ENCODE measurements at places on chromosomes 1 and 21.
A peak's percentile ranks its signal among the peaks of the same experiment; 100 is the strongest.

DNA sequence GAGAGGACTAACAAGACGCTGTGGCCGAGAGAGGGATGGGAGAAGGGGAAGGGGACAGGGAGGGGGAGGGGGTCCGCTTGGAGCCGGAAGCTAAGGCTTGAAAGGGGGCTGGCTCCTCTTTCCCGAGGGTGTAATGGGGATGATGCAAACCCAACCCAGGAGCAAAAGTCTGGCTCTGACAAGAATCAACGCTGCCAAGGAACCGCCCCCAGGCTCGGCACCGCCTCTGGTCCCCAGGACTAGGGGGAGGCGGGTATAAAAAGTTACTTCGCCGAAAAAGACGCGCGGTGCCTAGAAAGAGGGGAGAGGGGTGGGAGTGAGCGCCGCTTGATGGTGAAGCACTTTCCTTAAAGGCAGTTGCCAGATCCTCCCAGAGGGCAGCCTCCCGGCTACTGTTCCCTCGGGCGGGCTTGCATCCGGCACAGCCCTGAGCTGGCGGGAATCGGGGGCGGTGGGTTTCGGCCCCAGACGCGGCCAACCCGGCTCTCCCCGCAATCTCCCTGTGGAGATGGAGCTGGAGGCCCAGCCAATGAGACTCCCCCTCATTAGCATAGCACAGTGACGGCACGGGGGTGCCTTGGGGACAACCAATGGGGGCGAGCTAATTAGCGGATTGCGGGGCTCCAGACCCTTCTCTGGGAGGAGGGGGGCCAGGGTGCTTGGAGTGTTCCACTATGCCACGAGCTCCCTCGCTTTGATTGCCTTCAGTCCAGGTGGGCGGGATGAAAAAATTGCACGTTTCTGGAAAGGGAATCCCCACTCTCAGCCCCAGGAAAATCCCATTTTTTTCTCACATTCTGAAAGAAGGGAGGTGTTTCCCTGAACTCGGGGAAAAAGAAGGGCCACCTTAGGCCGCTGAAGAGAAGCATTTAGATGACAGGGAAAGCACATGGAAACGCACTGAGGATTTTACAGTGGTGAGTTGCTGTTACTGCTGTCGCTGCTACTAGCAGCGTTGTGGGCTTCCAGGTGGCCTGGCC is at the start of gene KCNT2:
TSS of gene KCNT2 (minus strand) at position 51 of the 980 bp plus-strand sequence. CDS start 131 bp downstream, outside the sequence.
- no peak within 1 kb of the TSS for H3K4me3 ChIP-seq
- no peaks in the 10 kb centered on the region for H3K4me1 ChIP-seq
- no peaks in the 10 kb centered on the region for H3K27me3 ChIP-seq
- H3K36me3 ChIP-seq = no peaks in the 10 kb centered on the region
- no peak within 1 kb of the TSS for H3K27ac ChIP-seq

- no peak overlapping the region for H3K4me3 ChIP-seq
- no peaks in the 10 kb centered on the region for H3K4me1 ChIP-seq
- H3K27ac ChIP-seq = no peak overlapping the region
- no peaks in the 10 kb centered on the region for H3K27me3 ChIP-seq
- no peak for DNase-seq
- H3K36me3 ChIP-seq = no peaks in the 10 kb centered on the region
Measured at GRCh38 chr1:29962831-29963247, 726.5 kb downstream of the PTPRU start.

- H3K4me3 ChIP-seq = peak overlapping the region; percentile 71
- peaks cover 34% of the 10 kb centered on the region for H3K4me1 ChIP-seq
- H3K27me3 ChIP-seq = no peaks in the 10 kb centered on the region
- DNase-seq = no peak
- no peaks in the 10 kb centered on the region for H3K36me3 ChIP-seq
Measured at GRCh38 chr21:43719748-43720538, 1.0 kb downstream of the PDXK start.

- no peaks in the 10 kb centered on the region for H3K27me3 ChIP-seq
- no peak overlapping the region for H3K4me3 ChIP-seq
- H3K4me1 ChIP-seq = no peaks in the 10 kb centered on the region
- H3K36me3 ChIP-seq = no peaks in the 10 kb centered on the region
- no peak overlapping the region for H3K27ac ChIP-seq
Measured at GRCh38 chr1:21663248-21663950, 5.8 kb downstream of the RAP1GAP start.

- no peak overlapping the region for H3K27ac ChIP-seq
- H3K4me3 ChIP-seq = no peak overlapping the region
- no peaks in the 10 kb centered on the region for H3K4me1 ChIP-seq
- no peak for DNase-seq
- no peaks in the 10 kb centered on the region for H3K36me3 ChIP-seq
- no peaks in the 10 kb centered on the region for H3K27me3 ChIP-seq
Measured at GRCh38 chr1:248849152-248849551, 9.7 kb downstream of the ZNF692 start.

- H3K4me1 ChIP-seq = peaks cover 7% of the 10 kb centered on the region
- DNase-seq = no peak
- no peak overlapping the region for H3K4me3 ChIP-seq
- H3K36me3 ChIP-seq = no peaks in the 10 kb centered on the region
Measured at GRCh38 chr21:34554227-34554626, 42.2 kb upstream of the KCNE1 start.

- H3K4me3 ChIP-seq = no peak overlapping the region
- DNase-seq = no peak
Measured at GRCh38 chr1:232621050-232621449, 8.9 kb downstream of the SIPA1L2 start.

DNA sequence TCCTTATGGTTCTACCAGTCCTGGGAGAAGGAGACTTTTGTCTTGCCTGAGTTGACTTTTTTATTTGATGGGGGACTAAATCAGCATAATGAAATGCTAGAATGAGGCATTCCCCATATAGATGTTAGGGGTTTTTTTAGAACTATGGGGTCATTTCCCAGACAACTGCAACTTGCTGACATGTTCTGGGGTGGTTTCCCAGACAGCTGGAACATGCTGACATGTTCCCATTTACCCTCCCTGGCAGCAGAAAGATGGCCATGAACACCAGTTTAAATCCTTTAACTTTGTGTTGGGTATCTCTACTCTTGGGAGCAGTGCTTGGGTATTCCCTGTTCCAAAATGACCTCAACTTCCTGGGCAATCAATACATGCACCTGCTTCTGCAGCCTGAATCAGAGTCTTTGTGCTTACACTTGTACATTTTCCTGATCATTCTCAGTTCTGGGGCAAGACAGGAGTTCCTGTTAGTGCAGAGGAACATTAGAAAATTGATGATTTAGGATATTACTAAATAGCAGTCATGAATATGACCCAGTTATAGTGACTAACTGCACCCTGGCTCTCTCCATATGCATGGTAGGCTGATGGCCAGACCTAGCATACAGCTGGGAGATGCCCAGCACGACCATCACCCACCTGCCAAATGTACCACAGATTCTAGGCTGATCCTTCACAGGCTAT is 75.4 kb upstream of the CD5L start:
- no peaks in the 10 kb centered on the region for H3K36me3 ChIP-seq
- no peak overlapping the region for H3K4me3 ChIP-seq
- H3K27ac ChIP-seq = no peak overlapping the region
- DNase-seq = no peak

- no peaks in the 10 kb centered on the region for H3K27me3 ChIP-seq
- no peak for DNase-seq
- H3K27ac ChIP-seq = no peak overlapping the region
Measured at GRCh38 chr1:14519976-14520375, 78.5 kb upstream of the KAZN start.

DNA sequence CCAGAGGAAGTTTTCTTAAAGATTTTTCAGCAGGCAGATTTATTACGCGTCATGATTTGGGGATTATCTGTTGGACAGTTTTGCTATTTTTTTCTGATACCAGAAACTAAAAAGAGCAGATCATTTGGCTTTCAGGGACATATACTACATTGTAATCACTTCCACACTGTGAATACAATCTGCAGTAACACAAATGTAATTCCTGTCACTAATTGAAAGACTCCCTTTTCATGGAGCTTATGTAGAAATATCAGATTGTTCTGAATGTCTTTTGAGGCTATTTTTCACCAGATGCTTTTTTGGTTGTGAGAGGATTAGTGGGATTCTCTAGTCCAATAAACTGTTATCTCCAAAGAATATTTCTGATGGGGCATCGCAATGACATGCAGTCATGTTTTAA is 464.2 kb downstream of the DISC1 start:
- peaks cover 64% of the 10 kb centered on the region for H3K27me3 ChIP-seq
- no peak overlapping the region for H3K4me3 ChIP-seq
- no peaks in the 10 kb centered on the region for H3K36me3 ChIP-seq
- DNase-seq = no peak

DNA sequence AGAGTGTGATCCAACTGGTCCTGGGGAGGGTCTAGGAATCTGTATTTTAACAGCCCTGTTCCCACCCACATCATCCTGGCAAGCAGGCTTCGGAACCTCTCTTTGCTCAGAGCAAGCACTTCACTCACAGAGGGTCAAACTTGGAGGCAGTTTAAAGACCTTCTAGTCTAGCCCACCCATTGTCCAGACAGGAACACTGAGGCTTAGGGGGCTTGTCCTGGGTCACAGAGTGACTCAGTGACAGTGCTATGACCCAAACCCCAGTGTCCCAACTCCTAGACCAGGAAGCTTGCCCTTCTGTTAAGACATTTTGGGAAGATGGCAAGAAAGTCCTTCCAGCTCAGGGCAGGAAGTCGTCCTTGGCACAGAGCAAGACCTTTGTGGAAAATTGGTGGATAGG is 36.5 kb downstream of the FBXO2 start:
- H3K27ac ChIP-seq = no peak overlapping the region
- no peaks in the 10 kb centered on the region for H3K36me3 ChIP-seq
- no peak for DNase-seq
- no peak overlapping the region for H3K4me3 ChIP-seq
- no peaks in the 10 kb centered on the region for H3K4me1 ChIP-seq

DNA sequence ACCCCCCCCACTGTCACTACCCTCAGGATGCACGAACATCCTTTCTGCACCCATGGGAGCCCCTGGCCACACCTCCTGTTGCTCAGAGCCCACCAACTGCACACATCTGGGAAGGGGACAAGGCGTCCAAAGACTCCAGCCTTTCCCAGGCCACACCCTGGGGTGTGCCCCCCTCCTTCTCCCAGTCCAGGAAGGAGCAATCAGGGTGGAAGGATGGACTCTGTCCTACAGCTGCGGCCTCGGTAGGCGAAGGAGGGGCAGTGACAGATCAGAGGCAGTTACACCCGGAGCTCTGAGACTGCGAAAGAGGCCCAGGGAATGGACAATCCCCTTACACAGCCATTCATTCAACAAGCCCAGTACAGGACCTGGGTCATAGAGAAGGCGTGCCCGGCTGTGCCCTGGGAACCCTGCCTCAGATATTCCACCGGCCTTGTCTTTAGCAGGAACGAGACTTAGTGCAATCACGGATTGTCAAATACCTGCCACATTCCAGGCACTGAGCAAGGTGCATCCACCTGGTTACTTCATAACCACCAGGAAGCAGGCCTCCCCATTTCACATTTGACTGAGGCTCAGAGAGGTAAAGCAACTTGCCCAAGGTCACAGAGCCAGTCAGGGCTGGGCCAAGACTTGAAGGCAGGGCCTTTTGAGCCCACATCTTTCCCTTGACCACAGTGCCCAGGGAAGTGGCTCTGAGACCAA is 9.4 kb downstream of the HSPG2 start:
- H3K4me1 ChIP-seq = peaks cover 26% of the 10 kb centered on the region
- DNase-seq = no peak
- H3K36me3 ChIP-seq = no peaks in the 10 kb centered on the region

DNA sequence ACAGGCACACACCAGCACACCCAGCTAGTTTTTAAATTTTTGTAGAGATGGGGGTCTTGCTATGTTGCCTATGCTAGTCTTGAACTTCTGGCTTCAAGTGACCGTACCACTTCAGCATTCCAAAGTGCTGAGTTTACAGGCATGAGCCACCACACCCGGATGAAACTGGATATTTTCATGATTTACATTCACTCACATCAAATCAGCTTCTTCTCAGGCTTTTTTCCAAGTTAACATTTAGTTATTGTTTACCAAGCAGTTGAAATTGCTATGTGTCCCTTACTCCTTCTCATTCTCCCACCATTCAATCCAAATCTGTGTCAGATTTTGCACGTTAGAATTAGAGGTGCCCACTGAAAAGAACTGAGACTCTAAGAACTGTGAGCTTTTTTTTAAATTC is 18.4 kb downstream of the RIT1 start:
- H3K27me3 ChIP-seq = no peaks in the 10 kb centered on the region
- peak overlapping the region; percentile 90 for H3K27ac ChIP-seq
- peaks cover 24% of the 10 kb centered on the region for H3K4me1 ChIP-seq
- peak overlapping the region; percentile 11 for H3K4me3 ChIP-seq
- DNase-seq = peak; percentile 81

GRCh38 chr1:65581119-65581518 is 160.7 kb downstream of the LEPR start:
- H3K27me3 ChIP-seq = no peaks in the 10 kb centered on the region
- H3K4me1 ChIP-seq = no peaks in the 10 kb centered on the region
- H3K36me3 ChIP-seq = no peaks in the 10 kb centered on the region
- no peak overlapping the region for H3K27ac ChIP-seq
- no peak overlapping the region for H3K4me3 ChIP-seq

- peaks cover 7% of the 10 kb centered on the region for H3K27me3 ChIP-seq
- no peak overlapping the region for H3K4me3 ChIP-seq
Measured at GRCh38 chr21:40729761-40730425, 117.1 kb downstream of the DSCAM start.

DNA sequence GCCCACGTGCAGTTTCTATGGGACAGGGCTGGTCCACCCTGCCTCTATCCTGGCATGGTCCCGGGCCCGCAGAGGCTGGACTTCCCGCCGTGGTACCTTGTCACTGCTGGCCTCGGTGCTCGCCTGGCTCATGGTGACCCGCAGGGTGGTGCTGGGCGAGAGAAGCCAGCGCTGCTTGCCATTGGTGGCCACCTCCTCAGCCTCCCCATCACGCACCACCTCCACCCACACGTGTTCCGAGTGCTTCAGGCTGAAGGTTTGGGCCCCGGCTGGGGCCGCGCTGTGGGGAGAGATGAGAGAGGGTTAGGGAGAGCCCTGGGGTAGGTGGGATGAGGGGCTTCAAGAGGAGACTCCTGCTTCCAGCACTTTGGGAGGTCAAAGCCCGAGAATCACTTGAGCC is 14.5 kb downstream of the PADI2 start:
- no peak overlapping the region for H3K27ac ChIP-seq
- no peak overlapping the region for H3K4me3 ChIP-seq
- H3K36me3 ChIP-seq = no peaks in the 10 kb centered on the region
- no peak for DNase-seq
- H3K27me3 ChIP-seq = no peaks in the 10 kb centered on the region

DNA sequence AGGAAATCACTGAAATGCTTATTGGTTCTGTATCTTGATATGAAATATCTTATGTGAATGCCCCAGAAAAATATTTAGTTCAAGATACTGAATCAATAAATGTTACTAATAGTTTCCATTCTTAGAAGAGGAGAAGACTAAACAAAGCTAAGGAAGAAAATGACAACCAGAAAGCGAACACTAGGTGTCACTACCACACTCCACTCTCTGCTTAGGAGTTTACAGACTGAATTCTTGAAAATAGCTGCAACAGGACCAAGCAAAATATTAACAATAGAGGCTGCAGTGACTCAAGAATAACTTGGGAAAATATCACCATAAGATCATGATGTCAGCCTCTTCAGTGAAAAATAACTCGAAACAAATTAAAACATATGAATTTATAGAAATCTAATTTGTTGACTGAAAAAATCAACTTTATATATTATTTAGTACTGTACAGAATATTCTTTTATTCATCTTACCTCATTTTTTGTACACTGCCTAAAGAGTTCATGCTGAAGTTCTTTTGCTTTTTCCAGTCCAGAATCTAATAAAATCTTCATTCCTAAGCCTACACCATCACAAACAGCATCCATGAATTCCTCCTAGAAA is 61.6 kb downstream of the KIF14 start:
- H3K36me3 ChIP-seq = 0 out of 2 replicates have a peak, but pooled peaks cover 10% of the 10 kb centered on the region
- DNase-seq = peak; percentile 43
- H3K27me3 ChIP-seq = no peaks in the 10 kb centered on the region
- H3K27ac ChIP-seq = no peak overlapping the region

- no peaks in the 10 kb centered on the region for H3K36me3 ChIP-seq
- H3K27me3 ChIP-seq = no peaks in the 10 kb centered on the region
- peak overlapping the region; percentile 55 for H3K27ac ChIP-seq
- peaks cover 65% of the 10 kb centered on the region for H3K4me1 ChIP-seq
- DNase-seq = peak; percentile 99
Measured at GRCh38 chr1:46517010-46517600, 27.5 kb downstream of the DMBX1 start.

Measured in PC-9 (cell line).